Dorsolateral prefrontal cortex (tissue), 122 donors: ENCODE measurements at places on chromosomes 6 and 20. TPM values are rescaled to one million over a fixed set of nuclear protein-coding genes. Genes with fewer than 3 reads are reported as not detected.

DNA sequence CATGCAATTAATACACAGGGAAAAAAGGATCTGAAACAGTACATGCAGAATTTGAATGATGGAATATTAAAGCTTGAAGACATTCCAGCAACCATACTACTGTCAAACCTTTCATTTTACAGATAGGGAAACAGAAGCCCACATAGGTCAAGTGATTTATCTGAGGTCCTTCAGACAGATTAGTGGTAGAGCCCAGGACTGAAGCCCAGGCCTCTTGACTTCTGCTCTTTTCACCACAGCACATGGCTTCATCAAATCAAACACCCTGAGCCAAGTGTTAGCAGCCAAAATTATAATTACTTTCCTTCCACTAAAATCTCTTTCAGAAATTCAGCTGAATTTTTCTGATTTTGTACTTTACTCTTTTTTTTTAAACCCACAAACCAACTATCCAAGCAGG is 435.6 kb upstream of the RUNX2 start:
- no peak for DNase-seq

DNA sequence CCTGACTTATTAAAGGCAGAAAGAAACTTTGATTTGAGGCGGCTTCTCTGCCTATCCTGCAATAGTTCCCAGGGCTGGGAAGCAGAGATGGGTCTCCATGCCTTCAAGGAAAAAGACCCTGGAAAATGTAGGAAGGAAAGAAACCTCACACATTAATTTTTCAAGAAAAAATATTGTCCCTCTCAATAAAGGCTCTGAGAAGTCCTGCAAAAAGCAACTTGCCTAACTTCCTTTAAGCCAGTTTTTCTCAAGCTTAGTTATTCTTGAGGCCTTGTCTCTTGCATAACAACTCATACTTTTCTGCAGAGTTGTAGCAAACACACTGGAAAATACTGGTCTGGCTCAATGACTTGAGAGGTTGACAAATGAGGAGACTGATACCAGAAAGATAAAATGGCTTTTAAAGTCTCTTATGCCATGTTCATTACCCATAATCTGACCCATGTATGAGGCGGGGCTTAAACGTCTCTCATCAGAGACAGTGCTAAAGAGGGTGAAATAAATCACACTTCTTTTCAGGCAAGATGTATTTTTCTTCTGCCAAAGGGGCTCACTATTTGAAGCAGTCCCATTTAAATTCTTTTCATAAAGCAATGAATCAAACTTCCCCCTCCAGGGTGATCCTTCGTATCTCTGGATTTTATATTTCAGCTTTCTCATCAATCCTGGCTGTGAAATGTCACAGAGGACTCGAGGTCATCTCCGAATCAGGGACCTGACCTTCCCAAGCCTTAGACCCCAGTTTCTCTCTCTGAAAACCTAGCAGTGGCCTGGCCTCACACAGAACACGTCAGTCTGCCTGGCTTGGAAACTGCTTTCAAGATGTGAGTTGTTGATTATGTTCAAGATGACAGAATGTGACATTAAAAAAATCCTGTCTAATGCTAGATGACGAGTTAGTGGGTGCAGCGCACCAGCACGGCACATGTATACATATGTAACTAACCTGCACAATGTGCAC is 82.3 kb upstream of the KCNG1 start:
- DNase-seq: no peak

- no peak for DNase-seq
Measured at GRCh38 chr20:50460115-50460607, 50.0 kb upstream of the PTPN1 start.

The TP53TG5 gene
- 13.9 TPM for total RNA-seq

The CHRNA4 gene
- total RNA-seq: 31.6 TPM

The SEL1L2 gene
- total RNA-seq: not detected
